CD14-positive monocyte (primary cell): ENCODE measurements at places on chromosomes 1 and 21.

GRCh38 chr1:33736496-33736895, 127.4 kb upstream of the HMGB4 start:
- DNase-seq: no peak

GRCh38 chr1:154752273-154753030, 117.6 kb downstream of the KCNN3 start:
- no peak for DNase-seq

- no peak for DNase-seq
Observed at GRCh38 chr1:107138767-107139445, 1.9 kb upstream of the NTNG1 start.

DNA sequence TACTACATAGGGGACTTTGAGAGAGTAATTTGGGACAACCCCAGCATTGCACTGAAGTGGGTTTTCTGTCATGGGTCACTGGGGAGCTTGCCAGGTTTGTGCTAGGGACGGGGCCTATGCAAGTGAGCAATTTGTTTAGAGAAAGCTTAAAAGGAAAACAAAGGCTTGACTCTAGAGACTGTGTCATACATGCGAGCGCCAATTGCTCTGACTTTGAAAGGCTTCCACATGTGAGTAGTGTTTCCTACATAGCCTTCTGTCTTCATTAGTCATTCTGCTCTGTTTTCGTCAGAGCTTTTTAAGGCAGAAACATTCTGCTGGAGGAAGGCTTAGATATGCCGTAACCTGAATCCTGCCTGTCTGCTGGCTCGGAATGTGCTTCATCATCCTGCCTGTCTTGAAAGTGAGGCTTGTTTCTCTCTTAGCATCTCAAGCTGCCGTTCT, 28.4 kb downstream of the TRIM45 start:
- DNase-seq: no peak

DNA sequence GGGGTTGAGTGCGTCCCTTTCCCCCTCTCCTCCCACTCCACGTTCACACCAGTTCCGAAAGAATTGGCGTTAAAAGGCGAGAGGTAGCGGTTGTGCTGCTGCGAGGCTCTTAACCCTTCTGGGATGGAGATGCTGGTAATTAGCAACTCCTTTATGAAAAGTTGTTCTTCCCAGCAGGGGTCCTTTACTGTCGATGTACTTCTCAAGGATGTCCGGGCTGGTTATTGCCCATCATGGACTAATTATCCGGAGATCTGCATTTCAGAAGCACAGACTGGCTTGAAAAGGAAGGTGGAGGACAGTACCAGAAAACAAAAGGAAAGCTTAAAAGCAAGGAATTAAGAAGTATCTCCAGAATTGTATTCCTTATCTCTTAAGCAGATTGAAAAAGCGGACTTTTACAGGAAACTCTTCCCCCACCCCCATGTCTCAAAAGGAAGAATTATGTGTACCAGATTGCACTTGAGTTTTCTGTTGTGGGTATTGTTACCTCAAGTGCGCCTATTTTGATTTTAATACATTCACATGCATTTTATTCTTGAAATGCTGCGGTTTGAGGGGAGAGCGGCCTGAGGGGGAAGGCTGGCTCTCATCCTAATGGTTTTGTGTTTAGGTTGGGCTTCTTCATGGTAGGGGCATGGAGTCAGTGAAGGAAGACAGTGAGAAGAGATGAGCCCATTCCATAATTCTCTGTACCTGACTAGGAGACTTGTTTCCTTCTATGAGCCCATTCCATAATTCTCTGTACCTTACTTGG, 1.5 kb downstream of the AK4 start:
- no peak for DNase-seq

- DNase-seq: no peak
Observed at GRCh38 chr21:15943009-15943666, 213.4 kb downstream of the USP25 start.

GRCh38 chr21:33069994-33070743, at the start of gene OLIG1:
TSS of gene OLIG1 (plus strand) at chr21:33070141. CDS start at chr21:33070247, 106 bp downstream.
- peak; percentile 74 for DNase-seq

GRCh38 chr1:85577419-85578320, 2.9 kb upstream of the CCN1 start:
- DNase-seq: no peak

DNA sequence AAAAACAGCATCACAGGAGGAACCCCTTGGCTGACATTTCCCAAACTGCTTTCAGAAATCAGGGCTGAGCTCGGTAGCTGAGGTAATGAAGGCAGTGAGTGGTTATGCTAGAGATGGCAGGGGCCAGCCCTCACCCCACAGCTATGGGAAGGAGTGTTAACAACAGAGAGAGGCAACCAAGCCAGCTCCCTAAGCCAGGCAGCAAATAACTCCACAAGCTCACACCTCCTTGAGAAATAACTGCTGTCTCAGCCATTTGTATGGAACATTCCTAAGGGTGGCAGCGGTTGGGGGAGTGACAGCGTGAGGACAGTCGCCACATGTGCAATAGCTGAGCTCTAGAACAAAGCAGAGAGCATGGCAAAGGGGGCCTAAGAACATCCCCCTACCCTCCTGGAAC, 42.6 kb downstream of the LMX1A start:
- no peak for DNase-seq

DNA sequence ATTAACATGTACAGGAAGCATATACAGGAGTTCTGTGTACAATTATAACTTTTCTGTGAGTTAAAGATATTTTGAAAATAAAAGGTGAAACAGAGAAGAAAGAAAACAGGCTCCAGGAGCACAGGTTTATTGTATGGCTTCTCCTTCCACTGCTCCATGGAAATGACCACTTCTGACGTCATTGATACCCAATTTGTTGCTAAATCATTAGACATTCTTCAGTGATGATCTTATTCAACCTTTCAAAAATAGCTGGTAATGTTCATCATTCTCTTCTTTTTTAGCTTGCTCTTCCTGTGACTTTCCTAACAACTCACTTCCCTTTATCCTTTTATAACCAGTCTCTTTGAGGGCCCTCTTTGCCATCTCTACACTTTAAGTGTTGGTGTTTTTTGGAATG, 77.8 kb downstream of the KCNK2 start:
- no peak for DNase-seq

GRCh38 chr1:55418208-55419000, 203.2 kb upstream of the USP24 start:
- no peak for DNase-seq

GRCh38 chr1:100530880-100531487, 7.0 kb upstream of the GPR88 start:
- peak; percentile 84 for DNase-seq

DNA sequence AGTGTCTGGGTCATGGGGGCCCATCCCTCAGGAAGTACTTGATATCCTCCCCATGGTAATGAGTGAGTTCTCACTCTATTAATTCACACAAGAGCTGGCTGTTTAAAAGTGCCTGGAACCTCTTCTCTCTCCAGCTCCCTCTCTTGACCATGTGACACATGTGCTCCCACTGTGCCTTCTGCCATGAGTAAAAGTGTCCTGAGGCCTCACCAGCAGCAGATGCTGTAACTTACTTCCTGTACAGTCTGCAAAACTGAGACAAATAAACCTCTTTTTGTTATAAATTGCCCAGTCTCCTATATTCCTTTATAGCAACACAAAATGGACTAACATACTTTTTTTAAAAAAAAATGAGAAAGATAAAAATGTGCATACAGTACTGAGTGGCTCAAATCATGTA, 24.0 kb downstream of the PUM1 start:
- DNase-seq: no peak

- DNase-seq: no peak
Observed at GRCh38 chr1:187067160-187067559, 238.4 kb downstream of the PLA2G4A start.

- peak; percentile 23 for DNase-seq
Observed at GRCh38 chr1:161484613-161485012, 20.6 kb upstream of the FCGR2A start.

- DNase-seq: no peak
Observed at GRCh38 chr1:6985549-6986276, 200.5 kb downstream of the CAMTA1 start.

- DNase-seq: no peak
Observed at GRCh38 chr1:1072849-1073742, 1.0 kb downstream of the RNF223 start.

- DNase-seq: no peak
Observed at GRCh38 chr1:36751525-36751924, 268.8 kb upstream of the CSF3R start.

DNA sequence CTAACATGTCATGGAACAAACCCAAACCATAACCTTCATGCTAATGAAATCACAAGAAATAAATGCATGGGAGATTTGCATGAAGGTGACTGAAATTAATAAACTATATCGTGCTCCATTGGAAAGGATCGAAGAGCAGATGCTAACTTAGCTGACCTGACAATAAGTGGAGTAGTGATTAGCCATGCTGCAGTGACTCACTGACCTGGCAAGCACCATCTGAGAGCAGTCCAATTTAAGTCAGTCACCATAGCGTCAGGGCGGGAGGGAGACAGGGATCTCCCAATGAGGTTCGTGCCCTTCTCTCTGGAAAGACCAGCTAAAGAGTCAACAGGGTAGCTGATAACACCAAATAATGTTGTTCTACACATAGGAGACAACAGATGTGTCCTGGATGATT, 21.5 kb downstream of the OLIG2 start:
- DNase-seq: no peak

GRCh38 chr1:115189814-115190539, 100.7 kb upstream of the TSPAN2 start:
- DNase-seq: no peak

GRCh38 chr1:62045574-62045973, 149.1 kb upstream of the L1TD1 start:
- DNase-seq: no peak

DNA sequence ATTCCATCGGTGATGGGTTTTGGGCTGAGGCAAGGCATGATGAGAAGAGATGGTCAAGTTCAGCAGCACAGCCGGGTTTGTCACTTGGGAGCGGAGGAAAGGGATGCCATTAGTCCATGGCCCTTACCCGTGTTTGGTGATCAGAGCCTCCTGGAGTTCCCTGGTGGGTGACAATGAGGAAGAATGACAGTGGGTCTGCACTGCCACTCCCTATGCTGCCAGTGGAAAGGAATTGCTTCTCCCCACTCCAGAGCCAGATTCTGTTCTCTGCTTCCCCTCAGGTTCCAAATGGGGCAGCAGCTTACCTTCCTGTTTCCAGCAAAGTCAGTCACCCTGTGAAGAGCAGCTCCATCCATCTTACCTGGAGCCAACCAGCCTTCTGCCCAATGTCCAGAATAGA, 393.1 kb downstream of the PTPRU start:
- DNase-seq: no peak

DNA sequence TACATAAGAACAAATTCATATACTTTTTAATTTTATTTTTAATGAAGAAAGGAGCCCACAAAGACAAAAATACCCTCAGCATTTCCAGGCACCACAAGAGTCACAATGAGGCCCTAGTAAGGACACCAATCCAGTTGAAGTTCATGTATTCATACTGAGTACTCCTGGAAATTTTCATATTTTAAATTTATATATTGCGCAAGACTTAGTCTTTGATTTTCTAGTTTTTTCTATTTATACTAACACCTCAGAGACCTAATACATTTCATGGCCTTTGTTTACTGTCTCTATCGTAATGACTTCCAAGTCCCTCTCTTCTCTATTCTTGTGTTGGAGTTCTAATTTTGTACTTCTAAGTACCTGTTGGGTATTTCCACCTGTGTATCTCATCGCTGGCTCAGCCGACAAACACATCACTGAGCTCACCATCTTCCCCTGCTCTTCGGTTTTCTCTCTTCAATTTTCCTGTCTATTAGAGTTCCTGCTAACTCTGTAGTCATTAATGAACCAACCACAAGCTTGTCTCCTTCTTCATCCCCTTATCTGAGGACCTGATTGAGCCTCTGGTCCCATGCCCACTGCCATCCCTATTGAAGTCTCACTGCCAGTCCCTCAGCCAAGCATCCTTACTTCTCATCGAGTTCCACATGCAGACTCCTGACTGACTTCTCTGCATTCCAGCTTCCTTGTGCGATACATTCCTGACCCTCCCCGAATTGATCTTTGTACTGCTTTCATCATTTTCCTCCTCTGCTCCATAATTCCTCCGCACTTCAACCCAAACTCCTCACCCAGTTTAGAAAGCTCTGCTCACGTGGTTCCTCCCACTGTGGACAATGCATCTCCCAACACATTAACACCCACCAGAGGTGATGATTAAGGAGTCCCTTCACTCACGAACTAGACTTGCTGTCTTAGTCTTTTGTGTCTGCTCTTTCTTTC, 17.3 kb upstream of the IRF2BP2 start:
- DNase-seq: no peak

- no peak for DNase-seq
Observed at GRCh38 chr1:118360817-118361216, 175.8 kb upstream of the SPAG17 start.

DNA sequence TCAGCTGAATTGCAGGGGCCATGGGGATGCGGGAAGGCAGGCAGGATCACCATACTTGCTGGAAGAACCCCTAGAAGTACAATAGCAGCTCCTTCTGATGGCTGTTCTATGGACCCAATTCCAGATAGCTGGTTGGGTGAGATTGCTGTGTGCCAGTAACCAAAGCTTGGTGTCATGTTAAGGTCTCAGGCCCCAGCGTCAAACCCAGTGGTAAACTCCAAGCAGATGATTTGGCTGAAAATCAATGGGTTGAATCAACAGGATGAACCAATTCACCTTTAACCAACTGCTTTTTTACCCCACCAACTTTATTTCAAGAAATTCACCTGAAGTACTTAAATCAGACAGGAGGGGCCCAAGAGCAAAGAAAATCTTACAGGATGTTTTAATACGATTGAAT, 37.8 kb downstream of the C8B start:
- DNase-seq: no peak

DNA sequence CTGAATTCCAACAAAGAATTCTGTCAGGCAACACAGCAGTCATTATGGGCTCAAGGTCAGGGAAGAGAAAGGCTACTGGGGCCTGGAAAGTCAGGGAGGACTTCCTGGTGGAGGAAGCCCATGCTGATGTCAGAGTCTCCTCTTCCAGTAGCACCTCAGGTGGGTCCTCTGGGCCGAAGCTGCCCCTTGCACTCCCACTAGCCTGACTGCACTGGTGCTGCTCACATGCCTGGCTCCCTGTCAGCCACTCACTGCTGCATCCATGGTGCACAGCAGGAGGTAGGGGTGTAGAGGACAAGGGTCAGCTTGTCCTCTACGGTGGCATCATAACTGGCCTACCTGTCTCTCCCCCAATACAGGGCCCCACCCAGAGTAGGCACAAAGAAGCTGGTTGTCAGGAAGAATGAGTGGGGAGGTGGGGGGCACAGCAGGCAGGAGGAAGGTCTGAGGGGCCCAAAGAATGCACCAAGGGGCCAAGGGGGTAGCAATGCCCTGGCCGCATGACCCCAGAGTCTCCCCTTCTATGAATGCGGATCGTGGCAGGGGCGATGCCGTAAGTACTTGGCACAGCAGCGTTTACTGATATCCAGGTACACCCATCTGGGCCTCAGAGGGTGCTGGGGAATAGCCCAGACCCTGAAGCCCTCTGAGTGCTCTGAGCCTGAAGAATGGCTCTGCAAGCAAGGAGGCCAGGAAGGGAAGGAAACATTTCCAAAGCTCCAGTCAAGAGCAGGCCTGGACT, 80.3 kb downstream of the GLIS1 start:
- DNase-seq: no peak

GRCh38 chr1:89826594-89826993, 5.8 kb downstream of the LRRC8D start:
- DNase-seq: no peak

- no peak for DNase-seq
Observed at GRCh38 chr21:26554365-26554764, 18.7 kb downstream of the CYYR1 start.

GRCh38 chr1:21818656-21819055, 6.6 kb downstream of the LDLRAD2 start:
- DNase-seq: peak; percentile 53
